Esophagus muscularis mucosa (tissue), 4 donors: ENCODE measurements at places on chromosomes 2 and 18. TPM values are rescaled to one million over a fixed set of nuclear protein-coding genes. Genes with fewer than 3 reads are reported as not detected.

GRCh38 chr2:145410086-145410485 lies 890.2 kb upstream of the ZEB2 start:
- H3K36me3 ChIP-seq: no peaks in the 10 kb centered on the region
- no peaks in the 10 kb centered on the region for H3K4me1 ChIP-seq
- no peak overlapping the region for H3K27ac ChIP-seq

- H3K27me3 ChIP-seq: peaks cover 15% of the 10 kb centered on the region
- no peaks in the 10 kb centered on the region for H3K4me1 ChIP-seq
- H3K36me3 ChIP-seq: no peaks in the 10 kb centered on the region
- no peak for DNase-seq
- no peak overlapping the region for H3K4me3 ChIP-seq
These were observed 57.3 kb downstream of the VIT start for GRCh38 chr2:36753706-36754221.

Gene CTAGE1
- not detected for total RNA-seq

Gene GLI2
- total RNA-seq: 7.5 TPM

GRCh38 chr18:50807176-50807575 lies 12.6 kb downstream of the MRO start:
- no peaks in the 10 kb centered on the region for H3K4me1 ChIP-seq
- DNase-seq: no peak
- no peaks in the 10 kb centered on the region for H3K27me3 ChIP-seq
- no peak overlapping the region for H3K27ac ChIP-seq
- H3K36me3 ChIP-seq: no peaks in the 10 kb centered on the region

GRCh38 chr18:57644540-57644939 lies 22.9 kb upstream of the NARS1 start:
- no peak overlapping the region for H3K27ac ChIP-seq
- no peak for DNase-seq
- peaks cover 26% of the 10 kb centered on the region for H3K36me3 ChIP-seq

Gene FASTKD2
- 26.0 TPM for total RNA-seq

- no peaks in the 10 kb centered on the region for H3K27me3 ChIP-seq
- no peaks in the 10 kb centered on the region for H3K4me1 ChIP-seq
- H3K36me3 ChIP-seq: no peaks in the 10 kb centered on the region
- H3K27ac ChIP-seq: no peak overlapping the region
- H3K4me3 ChIP-seq: no peak overlapping the region
These were observed 109.7 kb downstream of the CD226 start for GRCh38 chr18:69838003-69838402.

Gene CSRNP3
- 2.9 TPM for total RNA-seq

- peaks cover 5% of the 10 kb centered on the region for H3K36me3 ChIP-seq
- no peaks in the 10 kb centered on the region for H3K27me3 ChIP-seq
- H3K4me1 ChIP-seq: no peaks in the 10 kb centered on the region
- no peak for DNase-seq
- no peak overlapping the region for H3K4me3 ChIP-seq
These were observed 13.3 kb downstream of the DGKD start for GRCh38 chr2:233367586-233367985.

Gene ASB18
- not detected for total RNA-seq

Gene STPG4
- total RNA-seq: not detected

DNA sequence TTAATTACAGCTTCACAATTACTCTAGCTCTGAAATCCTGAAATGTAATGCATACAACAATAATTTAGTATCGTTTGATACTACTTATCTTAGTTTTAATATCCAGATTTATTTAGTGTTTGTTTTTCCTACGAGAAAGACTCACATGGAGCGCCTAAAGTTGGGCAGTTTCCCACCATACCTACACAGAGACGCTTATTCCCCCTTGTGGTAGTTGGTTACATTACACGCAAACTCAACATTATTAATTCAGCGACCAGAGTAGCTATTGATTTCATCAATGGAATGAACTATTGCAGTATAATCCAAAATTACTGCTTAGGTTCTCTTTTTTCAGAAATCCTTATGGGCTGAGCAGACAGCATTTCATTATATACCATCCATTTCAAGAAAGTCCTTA lies 164.0 kb upstream of the REG3G start:
- no peak for DNase-seq
- no peak overlapping the region for H3K4me3 ChIP-seq
- H3K27me3 ChIP-seq: no peaks in the 10 kb centered on the region
- no peaks in the 10 kb centered on the region for H3K4me1 ChIP-seq

GRCh38 chr2:111239581-111240249 lies 119.0 kb downstream of the BCL2L11 start:
- peak; percentile 53 for DNase-seq
- H3K27ac ChIP-seq: no peak overlapping the region
- H3K4me3 ChIP-seq: no peak overlapping the region
- no peaks in the 10 kb centered on the region for H3K27me3 ChIP-seq

- H3K36me3 ChIP-seq: peaks cover 80% of the 10 kb centered on the region
- H3K27ac ChIP-seq: no peak overlapping the region
- H3K4me3 ChIP-seq: no peak overlapping the region
- H3K4me1 ChIP-seq: no peaks in the 10 kb centered on the region
- H3K27me3 ChIP-seq: no peaks in the 10 kb centered on the region
- DNase-seq: no peak
These were observed 25.4 kb downstream of the NOP58 start for GRCh38 chr2:202290970-202291369.

Gene RGPD3
- total RNA-seq: 0.45 TPM

DNA sequence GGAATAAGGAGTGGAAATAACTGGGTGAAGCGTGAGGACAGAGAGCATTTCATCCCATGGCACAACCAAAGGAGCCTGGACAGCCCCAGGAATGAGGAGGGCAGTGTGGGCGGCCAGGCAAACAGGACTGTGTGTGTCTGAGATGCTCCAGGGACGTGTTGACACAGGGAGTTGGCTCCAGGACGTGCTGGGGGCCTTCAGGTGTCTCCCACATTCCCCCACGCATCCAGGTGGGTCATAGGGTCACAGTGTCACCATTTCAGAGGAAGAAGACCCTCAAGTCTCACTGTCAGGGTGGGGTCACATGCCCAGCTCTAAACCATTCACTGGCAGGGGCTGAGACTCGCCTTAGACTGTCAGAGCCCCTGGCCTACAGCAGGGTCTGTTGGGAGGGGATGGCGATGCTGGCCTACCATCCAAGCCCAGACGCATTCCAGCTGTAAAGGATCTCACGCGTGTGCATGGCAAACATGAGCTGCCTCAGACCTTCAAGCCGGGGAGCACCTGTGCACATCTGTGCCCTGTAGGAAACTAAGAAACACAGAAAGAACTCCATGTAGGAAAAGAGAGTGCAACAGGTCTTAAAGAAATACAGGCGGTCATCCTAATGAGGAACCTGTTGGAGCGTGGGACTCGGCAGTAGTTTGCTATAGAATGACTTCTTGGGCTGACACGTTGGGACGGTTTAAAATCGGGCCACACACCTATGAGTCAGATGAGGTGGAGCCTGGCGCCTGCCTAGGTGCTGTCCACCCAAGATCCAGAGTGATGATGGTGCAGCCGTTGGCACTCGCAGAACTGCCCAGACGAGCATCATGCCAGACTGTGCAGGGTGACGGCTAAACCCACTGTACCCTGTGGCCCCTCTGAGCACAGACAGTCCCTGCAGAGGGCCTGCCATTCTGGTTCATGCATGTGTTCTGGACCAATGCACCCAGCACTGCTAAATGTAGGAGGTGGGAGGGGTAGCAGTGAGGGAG lies 17.3 kb downstream of the PARD6G start:
- no peaks in the 10 kb centered on the region for H3K27me3 ChIP-seq
- H3K4me1 ChIP-seq: peaks cover 3% of the 10 kb centered on the region
- no peaks in the 10 kb centered on the region for H3K36me3 ChIP-seq
- no peak overlapping the region for H3K27ac ChIP-seq
- DNase-seq: peak; percentile 72

GRCh38 chr2:25825238-25825637 lies 53.0 kb downstream of the ASXL2 start:
- H3K27ac ChIP-seq: no peak overlapping the region
- no peak for DNase-seq
- no peaks in the 10 kb centered on the region for H3K36me3 ChIP-seq
- no peaks in the 10 kb centered on the region for H3K4me1 ChIP-seq

DNA sequence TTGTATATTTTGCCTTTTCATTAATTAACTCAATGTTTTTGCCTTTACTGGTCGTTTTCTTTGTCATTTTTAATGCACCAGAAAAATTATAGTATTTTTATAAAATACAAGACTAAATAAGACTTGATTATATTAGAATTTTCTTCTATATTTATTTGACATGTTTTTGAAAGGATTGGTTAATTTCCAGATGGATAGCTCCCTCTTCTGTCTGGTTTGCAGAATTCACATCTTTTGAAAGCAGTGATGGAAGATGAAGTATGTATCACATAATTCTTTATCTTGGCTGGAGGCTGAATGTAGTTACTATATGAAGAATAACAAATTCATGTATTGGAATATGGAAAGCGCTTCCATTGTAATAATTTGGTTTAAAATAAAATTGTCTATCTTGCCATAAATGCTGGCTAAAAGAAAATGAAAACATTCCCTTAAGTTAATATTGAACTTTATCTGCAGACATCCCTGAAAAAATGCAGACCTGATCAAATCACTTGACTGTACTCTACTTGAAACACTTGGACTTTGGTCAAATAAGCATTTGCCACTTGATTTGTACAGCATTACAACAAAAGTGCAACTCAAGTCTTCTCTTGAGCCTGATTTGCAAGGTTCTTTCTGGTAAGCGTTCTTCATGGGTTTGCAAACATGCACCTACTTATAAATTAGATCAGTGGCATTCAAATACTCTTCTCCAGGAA lies 86.3 kb upstream of the EFEMP1 start:
- no peak overlapping the region for H3K27ac ChIP-seq
- H3K36me3 ChIP-seq: no peaks in the 10 kb centered on the region
- DNase-seq: no peak
- H3K27me3 ChIP-seq: no peaks in the 10 kb centered on the region

Gene YES1
- total RNA-seq: 122 TPM

DNA sequence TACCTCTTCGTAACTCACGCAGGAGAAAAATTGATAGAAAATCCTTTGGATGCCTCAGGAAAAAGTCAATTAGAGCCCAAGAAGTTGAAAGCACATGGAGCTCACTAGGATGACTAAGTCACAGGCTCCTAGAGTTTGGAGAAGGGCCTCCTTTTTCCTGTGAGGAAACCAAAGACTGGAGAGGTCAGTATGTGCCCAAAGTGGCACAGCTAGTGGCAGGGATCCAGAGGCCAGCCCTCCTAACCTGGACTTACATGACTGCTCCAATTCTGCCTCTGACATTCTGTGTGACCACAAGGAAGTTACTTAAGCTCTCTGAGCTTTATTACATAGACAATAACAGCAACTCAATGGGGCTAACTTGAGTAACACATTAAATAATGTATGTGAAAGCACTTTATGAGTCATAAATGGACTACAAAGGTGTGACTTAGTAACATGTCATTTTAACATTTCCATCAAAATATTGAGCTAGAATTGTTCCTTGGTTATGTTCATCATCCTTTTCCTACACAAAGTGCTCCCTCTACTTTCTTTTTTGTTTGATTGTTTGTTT lies 91.6 kb downstream of the DHRS9 start:
- no peaks in the 10 kb centered on the region for H3K4me1 ChIP-seq
- H3K4me3 ChIP-seq: no peak overlapping the region
- H3K27me3 ChIP-seq: no peaks in the 10 kb centered on the region
- no peak overlapping the region for H3K27ac ChIP-seq

- no peaks in the 10 kb centered on the region for H3K4me1 ChIP-seq
- no peak overlapping the region for H3K4me3 ChIP-seq
- no peak overlapping the region for H3K27ac ChIP-seq
- H3K36me3 ChIP-seq: no peaks in the 10 kb centered on the region
These were observed 63.0 kb upstream of the COX7A2L start for GRCh38 chr2:42424033-42424432.
